ENCODE measurements at places on chromosomes 5 and 9.

- DNase-seq = no peak
Measured at GRCh38 chr5:40682154-40683017, 2.7 kb downstream of the PTGER4 start.

DNA sequence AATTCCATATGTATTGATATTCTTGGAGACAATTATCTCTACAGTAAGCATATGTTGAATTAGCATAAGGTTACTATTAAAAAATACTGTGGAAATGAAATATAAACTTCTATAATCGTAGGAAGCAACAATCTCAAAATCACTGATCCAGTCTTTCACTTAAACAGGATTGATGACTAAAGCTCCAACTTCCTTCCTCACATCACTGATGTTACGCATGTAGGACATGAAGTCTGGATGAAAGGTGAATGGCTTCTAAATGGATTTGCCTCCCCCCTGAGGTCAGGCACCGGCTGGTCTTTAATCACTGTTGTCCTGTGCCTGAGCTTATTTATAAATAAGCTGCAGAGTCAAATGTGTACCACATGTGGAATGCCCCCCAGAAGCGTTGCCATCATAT is 157.1 kb upstream of the NFIB start:
- DNase-seq = no peak

DNA sequence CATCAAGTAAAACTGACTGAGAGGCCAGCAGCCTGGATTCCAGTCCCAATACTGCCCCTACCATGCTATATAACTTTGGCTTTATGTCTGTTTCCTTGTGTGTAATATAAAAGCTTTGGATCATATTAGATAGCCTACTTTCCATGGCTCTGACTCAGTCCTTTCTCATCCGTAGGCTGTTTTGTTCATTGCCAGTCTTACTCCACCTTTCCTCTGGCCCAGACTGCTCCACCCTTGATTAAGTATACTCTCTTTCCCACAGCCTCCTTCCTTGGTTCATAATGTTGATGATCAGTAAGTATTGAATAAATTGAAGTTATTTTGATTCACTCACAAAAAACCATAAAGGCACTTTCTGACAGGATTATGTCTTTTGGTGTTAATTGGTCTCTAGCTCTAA is 1.5 kb upstream of the MRPS30 start:
- DNase-seq = no peak

GRCh38 chr5:149549461-149550267 is 1.6 kb downstream of the CSNK1A1 start:
- no peak for DNase-seq

DNA sequence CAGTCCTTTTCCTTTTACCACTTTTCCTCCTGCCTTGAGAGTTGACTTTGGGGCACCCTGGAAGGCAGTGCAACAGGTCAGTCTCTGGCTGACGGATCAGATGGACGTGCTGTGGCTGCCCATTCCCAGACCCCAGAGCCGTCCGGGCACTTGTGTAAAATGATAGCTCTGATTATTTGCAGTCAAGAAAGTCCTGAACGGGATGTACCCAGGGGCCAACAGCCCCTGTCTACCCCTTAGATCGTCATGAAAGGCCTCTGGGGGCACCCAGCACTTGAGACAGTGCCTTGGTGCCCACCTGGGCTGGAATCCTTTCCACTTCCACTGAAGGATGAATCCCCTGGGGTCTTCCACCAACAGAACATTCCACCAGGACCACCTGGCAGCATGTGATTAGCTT is 17.7 kb upstream of the ANGPTL2 start:
- no peak for DNase-seq

DNA sequence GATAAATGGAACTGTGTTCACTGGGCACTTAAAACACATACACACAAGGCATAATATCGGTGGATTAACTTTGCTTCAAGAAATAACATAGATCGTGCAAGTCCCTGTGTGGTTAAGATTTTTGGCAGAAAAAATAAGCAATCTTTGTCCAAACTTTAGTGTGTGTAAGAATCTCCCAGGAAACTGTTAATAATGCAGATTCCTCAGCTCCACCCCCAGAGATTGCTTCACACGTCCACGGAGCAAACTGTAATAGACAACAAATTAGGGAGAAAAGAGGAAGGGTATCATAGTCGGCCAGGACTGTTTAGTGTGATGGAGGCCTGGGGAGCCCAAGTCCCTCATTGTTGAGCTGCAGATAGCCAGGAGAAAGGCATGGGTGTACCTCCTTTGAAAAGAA is 84.8 kb downstream of the PJA2 start:
- DNase-seq = no peak

DNA sequence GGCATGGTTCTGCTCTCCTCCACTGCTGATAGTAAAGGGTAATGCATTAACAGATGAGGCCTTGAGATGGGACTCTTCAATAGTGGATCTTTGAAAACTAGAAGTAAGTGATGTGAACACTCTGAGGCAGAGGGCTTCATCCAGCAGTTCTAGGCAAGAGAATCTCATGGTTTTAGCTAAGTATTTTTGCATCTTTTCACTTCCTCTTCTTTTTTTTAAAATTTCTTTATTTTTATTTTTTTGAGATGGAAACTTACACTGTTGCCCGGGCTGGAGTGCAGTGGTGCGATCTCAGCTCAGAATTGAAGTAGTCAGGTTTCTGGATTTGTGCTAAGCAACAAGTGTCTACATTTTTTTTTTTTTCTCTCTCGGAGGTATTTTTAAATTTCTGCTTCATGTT is 101.9 kb downstream of the MTRR start:
- DNase-seq = no peak

- DNase-seq = no peak
Measured at GRCh38 chr5:71461360-71461759, 5.9 kb downstream of the BDP1 start.

DNA sequence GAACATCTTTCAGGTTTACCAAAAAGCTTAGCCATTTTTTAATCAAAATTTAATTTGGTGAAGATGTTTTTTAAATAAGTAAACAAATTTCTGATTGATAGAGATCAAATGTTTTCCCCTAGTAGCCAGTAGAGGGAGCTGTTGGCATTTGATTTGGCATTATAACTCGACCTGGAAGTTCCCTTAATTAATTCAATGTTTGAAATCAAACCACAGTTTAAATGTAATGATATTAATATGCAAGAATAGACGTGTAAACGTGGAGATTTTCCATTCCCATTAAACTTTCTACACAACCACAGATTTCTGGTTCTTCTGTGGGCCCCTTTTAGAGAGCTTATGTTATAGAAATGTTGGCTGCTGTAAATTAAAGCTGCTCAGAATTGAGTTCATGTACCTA is 148.1 kb upstream of the MPDZ start:
- no peak for DNase-seq

- DNase-seq = no peak
Measured at GRCh38 chr9:17005056-17005823, 129.6 kb upstream of the CNTLN start.

GRCh38 chr5:119356612-119357188 is 881 bp downstream of the TNFAIP8 start:
- no peak for DNase-seq

- DNase-seq = no peak
Measured at GRCh38 chr9:99118782-99119466, 14.0 kb downstream of the TGFBR1 start.

DNA sequence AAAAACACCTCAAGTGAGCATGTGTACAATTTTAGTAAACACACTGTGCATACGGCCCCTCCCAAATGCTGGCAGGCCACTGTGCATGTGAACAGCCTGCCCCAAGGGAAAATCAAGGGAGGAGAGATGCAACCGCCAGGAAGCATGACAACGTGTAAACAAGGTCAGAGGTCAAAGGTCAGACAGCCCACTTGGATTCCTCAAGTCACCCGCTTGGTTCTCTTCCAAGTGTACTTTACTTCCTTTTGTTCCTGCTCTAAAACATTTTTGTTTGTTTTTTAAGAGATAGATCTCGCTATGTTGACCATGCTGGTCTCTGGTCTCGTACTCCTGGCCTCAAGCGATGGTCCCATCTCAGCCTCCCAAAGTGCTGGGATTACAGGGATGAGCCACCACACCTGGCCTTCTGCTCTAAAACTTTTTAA is 126.7 kb upstream of the SHB start:
- DNase-seq = no peak

DNA sequence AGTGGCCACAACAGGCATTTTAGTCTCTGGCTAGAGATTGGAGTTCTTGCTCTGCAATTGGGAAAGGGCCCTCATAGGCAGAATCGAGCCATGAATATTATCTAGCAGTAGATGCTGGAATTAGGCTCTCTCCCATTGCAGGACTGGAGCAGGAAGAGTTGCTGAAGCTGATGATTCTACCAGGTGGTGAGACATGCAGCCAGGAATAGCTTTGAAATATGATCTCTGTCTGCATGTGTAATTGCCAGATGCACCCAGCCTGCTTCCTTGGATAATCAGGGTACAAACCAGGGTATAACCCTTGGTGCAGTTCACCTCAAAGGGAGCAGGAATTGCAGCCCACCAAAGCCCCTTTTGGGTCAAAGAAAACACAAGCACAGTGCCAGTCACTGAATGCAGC is 211.4 kb upstream of the FTMT start:
- DNase-seq = no peak

GRCh38 chr5:54453046-54453445 is 2.5 kb upstream of the HSPB3 start:
- no peak for DNase-seq

DNA sequence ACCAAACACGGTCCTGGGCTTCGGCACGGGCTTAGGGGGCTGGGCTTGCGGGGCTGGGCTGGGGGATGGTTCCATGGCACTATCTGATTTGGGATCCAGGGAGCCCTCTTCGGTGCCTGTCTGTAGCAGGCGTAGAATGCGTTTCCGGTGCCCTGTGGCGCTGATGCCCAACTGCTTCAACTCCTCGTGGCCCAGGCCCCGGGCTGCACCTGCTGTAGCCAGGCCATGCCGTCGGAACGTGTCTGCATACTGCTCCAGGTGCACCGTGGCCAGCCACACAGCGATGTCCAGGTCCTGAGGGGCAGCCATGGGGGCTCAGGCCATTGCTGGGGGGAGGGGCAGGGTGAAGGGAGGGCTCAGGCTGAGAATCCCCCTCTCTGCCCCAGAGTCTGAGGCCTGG is 1.9 kb downstream of the ARAP3 start:
- DNase-seq = no peak

GRCh38 chr5:151155775-151156506 is 1.6 kb downstream of the ANXA6 start:
- no peak for DNase-seq

DNA sequence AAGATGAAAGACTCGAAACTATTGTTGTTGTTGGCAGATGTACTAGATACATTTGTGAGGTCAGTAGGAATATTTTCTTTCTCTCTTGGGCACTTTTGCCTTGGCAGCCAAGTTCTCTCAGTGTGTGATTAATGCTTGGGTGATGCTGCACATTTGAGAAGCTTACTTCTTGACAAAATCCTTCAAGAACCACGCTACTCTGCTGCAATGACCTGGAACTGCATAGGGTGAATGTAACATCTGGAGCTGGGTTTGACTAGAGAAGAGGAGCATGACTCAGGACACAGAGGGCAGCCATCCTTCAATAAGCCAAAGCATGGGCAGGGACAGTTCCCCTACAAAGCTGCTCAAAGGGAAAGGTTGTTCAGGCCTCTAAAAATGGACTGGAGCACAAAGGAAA is 75.5 kb upstream of the PUM3 start:
- no peak for DNase-seq

DNA sequence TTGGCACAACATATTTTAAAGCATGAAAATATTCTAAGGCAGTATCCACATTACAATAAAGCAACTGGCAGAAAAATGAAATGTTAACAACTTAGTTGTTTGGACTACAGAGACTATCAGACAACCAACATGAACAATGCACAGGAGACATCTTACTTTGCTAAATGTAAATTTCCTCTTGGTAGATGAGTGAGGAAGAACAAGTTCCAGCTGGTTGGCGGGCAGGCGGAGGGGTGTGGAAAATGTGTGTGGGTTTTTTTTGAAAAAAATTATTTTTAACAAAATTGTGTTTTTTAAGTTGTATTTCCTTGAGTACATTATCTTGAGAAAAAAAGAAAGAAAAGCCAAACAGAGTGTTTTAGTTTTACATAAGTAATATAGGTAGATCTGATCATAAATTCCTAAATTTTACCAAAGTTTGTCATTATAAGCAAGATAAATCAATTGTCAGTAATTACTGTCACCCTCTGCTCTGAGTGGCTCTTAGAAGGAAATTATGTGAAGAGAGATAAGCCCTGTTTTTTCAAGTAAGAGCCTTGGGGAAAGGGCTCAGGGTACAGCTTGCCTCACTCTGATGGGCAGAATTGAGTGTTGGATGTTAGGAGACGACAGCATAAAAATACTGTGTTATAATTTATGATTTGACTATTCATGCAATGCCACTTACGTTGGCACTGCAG is 42.5 kb downstream of the TMEM167A start:
- DNase-seq = no peak

GRCh38 chr5:23506329-23507236 is 826 bp upstream of the PRDM9 start:
- DNase-seq = no peak

- DNase-seq = no peak
Measured at GRCh38 chr5:61758711-61759110, 426.7 kb downstream of the ZSWIM6 start.

- no peak for DNase-seq
Measured at GRCh38 chr5:169299191-169299662, 1.7 kb downstream of the SLIT3 start.

GRCh38 chr9:137368431-137369035 is 54.4 kb downstream of the EXD3 start:
- no peak for DNase-seq

- DNase-seq = no peak
Measured at GRCh38 chr5:88660264-88660946, 222.6 kb downstream of the MEF2C start.

DNA sequence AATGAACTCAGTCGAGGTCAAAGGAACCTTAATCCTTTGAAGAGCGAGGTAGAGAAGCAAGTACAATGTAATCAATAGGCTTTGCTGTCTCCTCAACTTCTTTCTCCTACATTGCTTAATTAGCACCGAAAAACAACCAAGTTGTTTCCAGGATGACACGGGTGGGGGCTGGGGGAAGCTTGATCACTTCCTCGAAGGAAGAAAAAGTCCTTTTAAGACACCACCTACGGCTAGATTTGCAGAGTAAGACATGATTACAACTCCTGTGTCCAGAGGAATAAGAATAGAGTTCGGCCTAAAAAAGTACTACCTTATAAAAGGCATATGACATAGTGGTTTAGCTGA is 811 bp upstream of the ARRDC3 start:
- no peak for DNase-seq

DNA sequence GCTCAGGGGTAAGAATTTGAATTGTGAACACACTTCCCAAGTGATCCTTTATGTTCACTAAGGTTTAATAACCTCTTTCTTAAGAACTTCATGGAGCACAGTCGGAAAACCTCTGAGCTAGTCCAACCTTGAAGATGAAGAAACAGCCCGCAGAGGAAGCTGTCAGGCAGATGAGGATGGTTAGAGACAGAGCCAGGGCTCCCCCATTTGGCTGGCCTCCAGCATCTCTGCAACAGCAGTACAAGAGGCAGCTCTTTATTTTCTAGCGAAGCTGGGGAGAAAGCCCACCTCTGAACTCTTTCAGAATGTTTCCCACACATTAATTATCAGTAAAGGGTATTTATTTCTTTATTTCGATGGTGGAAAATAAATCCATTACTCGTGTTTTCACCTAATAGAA is 350.8 kb downstream of the DMRT2 start:
- DNase-seq = no peak

GRCh38 chr5:95863383-95863757 is 40.8 kb upstream of the GLRX start:
- DNase-seq = no peak

GRCh38 chr9:91117474-91117891 is 244.2 kb downstream of the AUH start:
- DNase-seq = no peak
